ENCODE measurements at places on chromosomes 3 and 15.

- no peak for DNase-seq
These were observed 949 bp upstream of the RFC4 start for GRCh38 chr3:186807231-186807630.

- DNase-seq = no peak
These were observed 66.6 kb downstream of the SUCLG2 start for GRCh38 chr3:67587811-67588210.

DNA sequence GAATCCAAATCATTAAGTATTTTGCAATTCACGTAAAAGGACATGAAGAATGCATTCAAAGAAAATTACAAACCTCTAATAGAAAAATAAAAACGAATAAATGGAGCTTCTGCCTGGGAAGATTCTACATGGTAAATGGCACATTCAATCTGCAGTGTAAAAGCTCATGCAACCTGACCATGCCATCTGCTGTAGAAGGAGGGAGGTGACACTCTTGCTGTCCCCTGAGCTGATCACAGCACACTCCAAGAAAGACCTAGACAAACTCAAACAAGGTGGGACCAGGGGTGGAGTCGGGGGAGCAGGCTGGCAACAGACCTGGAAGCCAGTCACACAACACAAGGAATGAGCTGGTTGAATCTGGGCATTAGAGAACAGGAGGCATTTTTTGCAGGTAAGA, 101.8 kb downstream of the BDH1 start:
- no peak for DNase-seq

GRCh38 chr3:11154953-11155325, 646 bp downstream of the HRH1 start:
- DNase-seq = no peak

GRCh38 chr3:167106456-167106855, 273.6 kb downstream of the ZBBX start:
- DNase-seq = no peak
